Heart right ventricle (tissue), 16 donors: ENCODE measurements at places on chromosomes 6 and 20. TPM values are rescaled to one million over a fixed set of nuclear protein-coding genes. Genes with fewer than 3 reads are reported as not detected.

GRCh38 chr6:127423921-127424320 is 35.3 kb downstream of the KIAA0408 start:
- no peak for DNase-seq

GRCh38 chr6:42440778-42441696 is 10.7 kb downstream of the TRERF1 start:
- DNase-seq: no peak

- DNase-seq: no peak
Measured at GRCh38 chr6:44508646-44509045, 121.1 kb downstream of the CDC5L start.

DNA sequence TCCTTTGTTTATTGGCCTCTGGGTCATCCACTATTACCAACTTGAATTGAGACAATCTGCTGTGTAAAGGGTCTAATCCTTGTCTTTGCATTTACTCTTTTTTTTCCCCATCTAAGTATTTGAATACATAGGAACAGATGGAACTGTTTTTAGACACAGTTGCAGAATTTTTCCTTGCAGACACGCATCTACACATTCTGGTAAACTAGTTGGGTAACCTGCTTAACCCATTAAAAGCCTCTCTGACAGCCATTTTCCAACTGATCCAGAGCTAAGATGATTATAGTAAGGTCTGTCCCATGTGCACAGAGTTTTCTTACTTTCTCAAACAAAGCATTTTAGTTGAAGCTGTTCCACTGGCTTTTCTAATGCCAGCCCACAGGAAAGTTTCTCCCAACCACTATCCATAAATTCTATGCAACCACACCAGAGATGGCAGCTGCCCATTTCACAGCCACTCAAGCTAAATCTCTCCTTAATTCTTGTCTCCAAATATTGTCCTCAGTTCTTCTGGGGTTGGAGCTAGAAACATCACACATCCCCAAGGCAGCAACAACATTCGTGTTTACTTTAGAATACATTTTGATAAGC is 492.1 kb downstream of the MAFB start:
- no peak for DNase-seq

DNA sequence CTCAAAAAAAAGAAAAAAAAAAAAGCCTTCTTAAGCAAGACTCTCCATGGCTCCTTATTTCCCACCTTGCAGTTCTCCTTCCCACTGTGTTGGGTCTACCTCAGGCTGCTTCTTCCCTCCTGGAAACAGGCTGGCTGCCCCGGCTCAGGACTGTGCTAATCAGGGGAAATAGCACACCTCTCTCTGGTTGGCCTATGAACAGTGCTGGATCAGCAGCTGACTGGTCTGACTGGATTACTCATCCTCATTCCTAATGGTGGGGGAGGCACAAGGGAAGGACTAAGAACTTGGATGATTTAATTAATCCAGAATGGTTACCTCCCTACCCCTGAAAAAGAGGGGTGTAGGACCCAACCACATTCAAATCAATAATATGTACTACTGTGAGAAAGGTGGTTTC is 3.9 kb upstream of the SRSF3 start:
- DNase-seq: no peak

GRCh38 chr6:79257381-79258205 is 23.1 kb upstream of the HMGN3 start:
- DNase-seq: no peak

- DNase-seq: no peak
Measured at GRCh38 chr6:26388441-26388840, 5.5 kb downstream of the BTN2A2 start.

DNA sequence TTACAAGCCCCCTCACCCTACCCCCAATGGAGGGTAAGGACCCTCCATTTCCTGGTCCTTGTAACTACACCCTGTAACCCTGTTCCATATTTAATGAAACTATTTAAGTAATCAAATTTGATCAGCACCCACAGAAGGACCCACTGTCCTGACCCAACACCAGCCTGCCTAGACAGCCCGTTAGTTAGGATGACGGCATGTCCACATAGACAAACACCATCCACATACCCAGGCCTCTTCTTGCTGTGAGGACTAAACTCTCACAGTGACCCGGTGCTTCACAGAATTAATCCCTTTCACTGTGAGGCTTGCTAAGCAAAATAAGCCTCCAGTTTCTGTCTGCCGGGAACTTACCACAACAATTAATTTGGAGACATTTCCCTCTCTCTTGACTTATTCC is 32.8 kb upstream of the FOXQ1 start:
- DNase-seq: no peak

DNA sequence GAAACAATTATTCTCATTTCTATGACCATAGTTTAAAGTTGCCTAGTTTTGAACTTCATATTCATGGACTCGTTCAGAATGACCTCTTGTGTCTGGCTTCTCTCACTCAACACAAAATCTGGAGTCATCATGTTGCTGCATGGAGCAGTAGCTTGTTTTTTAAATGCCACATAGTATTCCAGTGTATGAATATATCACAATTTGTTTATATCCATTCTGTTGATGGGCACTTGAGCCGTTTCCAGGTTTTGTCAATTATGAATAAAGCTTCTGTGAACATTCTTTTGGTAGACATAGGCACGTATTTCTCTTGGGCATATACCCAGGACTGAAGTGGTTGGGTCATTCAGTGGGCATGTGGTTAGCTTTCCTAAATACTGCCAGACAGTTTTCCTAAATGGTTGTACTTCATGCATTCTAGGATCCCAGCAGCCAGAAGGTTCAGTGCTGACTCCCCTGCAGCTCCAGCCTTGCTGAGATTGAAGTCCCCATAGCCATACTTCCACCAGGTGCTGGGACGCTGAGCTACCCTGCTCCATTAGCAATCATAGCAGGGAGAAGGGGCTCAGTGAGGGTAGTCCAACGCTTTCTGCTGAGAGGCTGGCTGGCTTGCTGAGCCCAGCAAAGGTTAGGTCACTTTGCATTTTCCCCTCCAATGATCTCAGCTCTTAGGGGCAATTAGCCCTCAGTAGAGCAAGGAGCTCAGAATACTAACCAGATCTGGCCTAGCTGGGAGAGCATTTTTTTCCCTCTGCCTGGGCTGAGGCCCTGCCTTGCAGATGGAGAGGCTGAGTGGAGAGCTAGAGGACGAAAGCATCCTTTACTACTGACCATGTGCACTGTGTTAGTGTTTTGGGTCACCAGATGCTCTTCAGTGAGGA is 35.7 kb upstream of the CTNNBL1 start:
- no peak for DNase-seq

GRCh38 chr6:14386263-14386662 is 268.7 kb downstream of the CD83 start:
- no peak for DNase-seq

DNA sequence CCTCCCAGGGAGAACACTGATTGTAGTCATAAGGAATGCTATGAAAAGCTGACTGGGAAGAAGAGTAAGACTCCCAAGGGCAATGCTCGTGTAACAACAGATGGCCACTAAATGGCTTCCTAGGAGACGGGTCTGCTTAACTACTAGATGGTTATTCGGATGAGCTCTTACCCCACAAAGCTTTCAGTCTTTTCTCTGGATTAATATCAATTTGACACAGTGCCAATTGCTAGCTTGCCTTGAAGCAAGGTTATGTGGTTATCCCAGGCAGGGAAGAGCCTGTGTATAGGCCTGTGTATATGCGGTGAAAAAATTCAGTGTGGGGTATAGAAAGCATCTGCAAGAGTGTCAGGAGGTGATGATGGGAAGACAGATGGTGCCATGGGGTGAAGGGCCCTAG is 86.4 kb upstream of the NOX3 start:
- DNase-seq: no peak

- DNase-seq: peak; percentile 65
Measured at GRCh38 chr20:3908667-3909066, 19.5 kb downstream of the PANK2 start.

DYNLT2 gene
- 0.95 TPM for total RNA-seq

GRCh38 chr6:70145178-70145577 is 157.7 kb downstream of the COL9A1 start:
- DNase-seq: no peak

GRCh38 chr6:143539734-143540133 is 28.2 kb upstream of the FUCA2 start:
- no peak for DNase-seq

GRCh38 chr6:30547454-30547853 is 8.8 kb downstream of the GNL1 start:
- no peak for DNase-seq

DNA sequence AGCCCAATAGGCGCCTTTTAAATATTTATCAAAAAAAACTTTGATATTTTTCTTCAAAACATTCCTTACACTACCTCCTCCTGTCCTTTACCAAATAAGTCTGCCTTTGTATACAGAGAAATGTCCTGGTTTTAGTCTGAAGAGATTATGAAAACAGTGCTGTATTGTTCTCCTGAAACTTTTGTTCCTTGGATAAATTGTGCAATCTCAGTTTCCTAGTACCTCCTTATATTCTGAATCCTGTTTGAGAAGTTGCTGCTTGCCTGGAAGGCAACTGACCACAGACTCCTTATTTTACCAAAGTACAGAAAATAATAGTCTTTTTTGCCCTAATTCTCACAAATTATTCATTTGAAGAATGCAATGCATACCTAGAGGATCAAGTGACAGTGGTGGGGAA is 349.5 kb downstream of the EPHA7 start:
- no peak for DNase-seq

ABHD16B gene
- not detected for total RNA-seq

RSPO3 gene
- total RNA-seq: 0.47 TPM

C6orf52 gene
- total RNA-seq: 0.62 TPM

ENPP4 gene
- total RNA-seq: 23.8 TPM
